Mononuclear cell (primary cell): ENCODE measurements at places on chromosomes 5 and 9. TPM values are rescaled to one million over a fixed set of nuclear protein-coding genes. Genes with fewer than 3 reads are reported as not detected.

The BAAT gene
- 0.10 TPM for total RNA-seq

The FOXD4 gene
- not detected for total RNA-seq

The STING1 gene
- total RNA-seq = 38.4 TPM

The PCSK1 gene
- not detected for total RNA-seq

The OR2V1 gene
- not detected for total RNA-seq

The MLANA gene
- 0.10 TPM for total RNA-seq

The BTNL8 gene
- total RNA-seq = not detected

The RANBP3L gene
- 0.10 TPM for total RNA-seq

The GABRA6 gene
- total RNA-seq = not detected

The KIAA0825 gene
- total RNA-seq = 2.5 TPM

The NFIB gene
- 0.42 TPM for total RNA-seq

The KCNIP1 gene
- not detected for total RNA-seq

The NTRK2 gene
- total RNA-seq = 0.10 TPM

The NUTM2G gene
- not detected for total RNA-seq

The SOX30 gene
- not detected for total RNA-seq

The RABGAP1 gene
- 33.8 TPM for total RNA-seq

The WDR38 gene
- not detected for total RNA-seq

The AP3B1 gene
- 72.1 TPM for total RNA-seq

The SERF1A gene
- total RNA-seq = 11.1 TPM

The PCDHGA8 gene
- 0.10 TPM for total RNA-seq

The GNA14 gene
- total RNA-seq = not detected

The SH2D3C gene
- total RNA-seq = 12.6 TPM

The TRIM36 gene
- 0.42 TPM for total RNA-seq

The KIF3A gene
- 5.6 TPM for total RNA-seq

The IFNA2 gene
- total RNA-seq = 0.21 TPM

The PTGES2 gene
- 23.7 TPM for total RNA-seq

The ENHO gene
- total RNA-seq = 0.63 TPM
